ENCODE measurements at places on chromosomes 11 and 22.

DNA sequence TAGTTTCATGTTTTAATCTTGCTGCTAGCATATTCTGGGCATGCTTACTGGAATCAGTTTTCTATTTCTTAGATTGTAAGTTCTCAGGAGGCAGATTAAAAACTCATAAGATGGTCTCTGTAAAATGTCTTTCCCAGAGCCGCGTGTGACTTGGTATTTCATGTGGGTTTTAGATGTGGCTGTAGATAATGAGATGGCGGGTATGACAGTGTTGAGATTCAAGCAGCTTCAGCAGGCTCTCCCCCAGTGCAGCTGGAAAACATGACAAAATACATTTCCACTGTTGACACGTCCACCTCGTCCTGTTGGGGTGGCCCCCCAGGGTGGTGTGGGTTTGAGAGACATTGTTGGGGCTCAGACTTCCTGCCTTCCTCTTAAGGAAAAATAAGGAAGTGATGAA lies 106.8 kb downstream of the KIRREL3 start:
- no peak for DNase-seq

DNA sequence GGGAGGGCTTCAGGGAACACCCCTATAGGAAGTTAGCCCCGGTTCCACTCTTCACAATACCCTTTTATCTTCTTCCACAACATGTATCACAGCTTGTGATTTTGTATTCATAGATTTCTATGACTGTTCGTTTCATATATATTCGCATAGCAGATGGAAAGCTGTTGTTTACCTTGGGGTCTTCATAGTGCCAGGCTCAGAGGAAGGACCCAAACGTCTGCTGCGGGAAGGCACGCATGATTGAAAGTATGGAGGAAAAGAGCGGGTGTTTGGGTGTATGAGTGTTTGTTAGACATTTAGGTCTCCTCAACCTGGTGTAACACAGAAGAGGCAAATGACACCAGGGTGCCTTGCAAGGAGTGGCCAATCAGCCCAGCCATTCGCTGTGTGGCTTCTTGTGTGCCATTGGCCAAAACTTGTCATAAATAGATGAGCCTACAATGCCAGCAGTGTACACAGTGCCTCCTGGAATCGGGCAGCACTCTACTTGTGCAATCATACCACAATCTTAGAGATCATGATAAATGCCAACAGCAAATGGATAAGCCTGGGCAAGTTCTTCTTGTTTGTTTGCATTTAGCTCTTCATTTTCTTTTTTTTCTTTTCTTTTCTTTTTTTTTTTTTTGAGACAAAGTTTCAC lies 10.9 kb upstream of the ADA2 start:
- DNase-seq: no peak

DNA sequence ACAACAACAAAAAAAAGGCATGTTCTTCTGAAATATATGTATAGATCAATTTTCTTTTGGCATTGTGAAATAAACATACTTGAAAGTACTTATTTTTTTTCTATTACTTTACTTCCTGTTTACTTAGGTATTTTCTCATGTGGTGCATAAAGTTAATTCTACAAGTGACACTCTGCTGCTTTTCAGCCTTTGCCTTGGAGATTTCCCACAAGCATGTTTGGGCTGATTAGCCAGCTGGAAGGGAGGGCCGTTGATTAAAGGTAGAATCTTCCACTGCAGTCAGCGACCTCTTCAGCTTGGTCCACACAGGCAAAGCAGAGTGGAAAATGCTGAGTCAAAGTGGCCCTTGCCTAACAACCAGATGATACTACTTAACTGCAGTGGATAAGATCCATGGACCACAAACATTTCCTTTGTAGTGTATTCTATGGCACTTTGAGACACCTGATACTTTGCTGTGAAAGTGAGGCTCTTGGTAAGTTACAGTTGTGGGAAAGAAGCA lies 176.0 kb downstream of the ARHGAP42 start:
- DNase-seq: no peak

- DNase-seq: no peak
These were observed 25.6 kb upstream of the TENM4 start for GRCh38 chr11:79466411-79466810.

DNA sequence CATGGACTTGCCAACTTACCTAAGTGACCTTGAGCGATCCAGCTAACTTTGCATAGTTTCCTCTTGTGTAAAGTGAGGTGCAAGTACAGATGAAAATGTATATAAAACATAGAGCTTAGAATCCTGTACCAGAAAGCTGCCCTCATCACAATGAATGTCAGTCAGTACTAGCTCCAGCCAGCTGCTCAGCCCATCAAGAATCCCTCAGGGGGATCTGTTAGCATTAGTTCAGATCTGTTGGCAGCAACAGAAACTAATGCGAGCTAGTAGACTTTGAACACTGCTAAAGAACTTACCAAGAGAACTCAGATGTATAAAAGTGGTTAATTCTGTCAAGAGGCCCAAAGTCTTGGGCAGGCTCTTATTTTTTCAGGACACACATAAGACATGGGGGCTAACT lies 6.3 kb upstream of the C11orf91 start:
- no peak for DNase-seq

Data from activated effector memory CD4-positive, alpha-beta T cell treated with anti-CD3 and anti-CD28 coated beads, Interleukin-2, amount 50 U/mL, for 16 hours (primary cell).